ENCODE measurements at places on chromosomes 5 and 9. TPM values are rescaled to one million over a fixed set of nuclear protein-coding genes. Genes with fewer than 3 reads are reported as not detected.

The ECSCR gene
- not detected for total RNA-seq

The PRUNE2 gene
- total RNA-seq = 0.44 TPM

The SIT1 gene
- 93.0 TPM for total RNA-seq

The TNFSF15 gene
- 0.09 TPM for total RNA-seq

DNA sequence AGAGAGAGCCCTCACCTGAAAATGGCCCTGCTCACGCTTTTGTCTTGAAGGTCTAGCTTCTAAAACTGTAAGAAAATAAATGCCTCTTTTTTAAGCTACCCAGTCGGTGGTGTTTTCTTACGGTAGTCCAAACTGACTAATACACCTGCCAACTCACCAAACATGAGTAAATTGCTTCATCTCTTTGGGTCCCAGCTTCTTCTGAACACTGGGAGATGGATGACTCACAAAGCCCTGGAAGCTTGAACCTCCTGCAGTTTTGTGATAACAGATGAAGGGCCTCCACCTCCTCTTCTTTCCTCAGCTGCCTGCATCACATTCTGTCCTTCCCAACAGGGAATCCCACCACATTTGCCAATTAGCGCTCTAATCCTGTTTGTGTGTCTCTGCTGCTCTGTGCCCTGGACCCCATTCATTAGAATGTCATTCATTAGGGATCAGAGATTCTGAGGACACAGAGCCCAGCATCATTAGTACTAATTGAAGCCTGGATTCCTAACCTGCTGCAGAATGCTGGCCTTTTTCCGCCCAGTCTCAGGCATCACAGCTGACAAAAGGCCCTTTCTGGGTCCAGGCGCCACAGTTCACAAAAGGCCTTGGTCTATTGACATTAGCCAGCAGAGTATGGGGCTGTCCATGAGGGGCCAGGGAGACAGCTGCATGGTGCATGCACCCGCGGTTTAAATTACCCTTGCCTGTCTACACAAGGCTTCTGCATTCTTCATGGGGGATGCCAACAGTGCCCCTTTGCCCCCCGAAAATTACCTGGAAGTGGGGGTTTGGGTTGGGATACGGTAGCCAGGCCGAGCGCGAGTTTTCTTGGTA lies 349.3 kb downstream of the SEMA5A start:
- no peak for DNase-seq

DNA sequence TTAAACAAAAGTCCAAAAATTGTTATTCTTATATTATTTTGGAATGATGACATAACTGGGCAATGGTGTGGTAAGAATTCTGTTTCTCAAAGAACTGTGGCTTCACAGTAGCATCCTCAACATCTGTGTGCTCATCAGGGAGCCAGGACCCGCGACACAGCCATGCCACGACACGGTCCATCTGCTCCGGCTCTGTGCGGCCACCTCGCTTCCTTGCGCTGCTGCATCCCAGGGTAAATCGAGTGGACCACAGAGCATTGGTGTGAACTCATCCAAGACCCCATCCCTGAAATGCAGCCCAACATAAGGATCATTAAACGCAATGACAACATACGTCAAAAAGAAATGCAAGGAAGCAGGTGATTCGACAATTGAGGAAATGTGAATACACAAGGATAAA lies 15.3 kb downstream of the WHRN start:
- no peak for DNase-seq

DNA sequence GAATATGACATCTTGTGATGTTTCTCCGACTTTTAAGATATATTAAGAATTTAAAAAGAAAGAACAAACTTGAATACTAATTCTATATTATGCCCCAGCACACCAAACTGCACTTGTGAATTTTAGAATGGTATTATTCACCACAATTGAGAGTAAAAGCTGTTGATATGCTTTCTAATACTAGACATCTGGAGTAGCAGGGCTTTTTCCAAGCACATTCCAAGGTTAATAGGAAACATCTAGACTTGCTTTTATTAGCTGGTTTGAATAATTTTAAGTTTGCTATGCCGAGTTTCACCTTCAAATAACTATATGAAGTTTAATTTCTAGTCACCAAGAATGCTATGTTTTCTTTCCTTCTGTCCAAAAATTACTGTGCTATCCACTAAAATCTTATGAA lies 13.5 kb downstream of the NREP start:
- DNase-seq = no peak

GRCh38 chr5:35832762-35833161 lies 23.9 kb upstream of the IL7R start:
- no peak for DNase-seq

- DNase-seq = no peak
Observed at GRCh38 chr5:34584165-34584564, 72.0 kb upstream of the RAI14 start.

- no peak for DNase-seq
Observed at GRCh38 chr5:14699807-14700400, 35.4 kb downstream of the OTULIN start.

DNA sequence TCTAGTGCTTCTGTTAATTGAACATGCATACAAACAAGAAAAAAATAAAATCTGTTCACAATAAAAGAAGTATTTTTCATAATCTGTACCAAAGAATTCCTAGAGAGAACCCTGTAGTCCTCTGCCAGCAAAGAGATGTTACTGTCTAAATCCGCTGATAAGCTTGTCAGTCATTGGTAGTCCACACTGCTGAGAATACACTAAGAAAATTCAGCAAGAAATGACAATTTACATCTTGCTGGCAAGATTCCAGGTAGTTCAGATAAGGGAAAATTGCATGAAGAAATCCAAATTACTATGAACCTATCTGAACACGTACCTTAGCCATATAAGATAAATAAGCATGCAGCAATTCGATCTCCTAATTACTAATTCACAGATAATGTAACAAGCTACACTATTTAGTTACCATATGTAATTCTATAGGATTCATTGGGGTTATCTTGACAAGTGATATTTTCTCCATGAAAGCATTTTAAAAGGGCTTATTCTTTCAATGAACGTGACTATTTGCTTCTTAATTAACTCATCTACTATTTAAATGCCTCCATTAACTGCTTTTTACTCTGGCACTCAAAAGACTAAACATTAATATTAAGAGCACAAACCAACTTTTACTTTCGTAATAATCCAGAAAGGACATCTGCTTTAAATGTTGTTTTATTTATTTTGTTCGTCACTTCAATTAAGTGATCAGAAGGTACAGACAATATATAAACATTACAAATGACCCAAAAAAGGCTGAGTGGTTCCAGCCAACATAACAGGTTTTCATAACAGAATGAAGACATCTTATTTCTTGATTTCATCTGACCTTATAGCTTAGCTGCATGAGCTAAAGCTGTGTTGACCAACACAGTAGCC lies 9.7 kb downstream of the MPDZ start:
- DNase-seq = no peak

DNA sequence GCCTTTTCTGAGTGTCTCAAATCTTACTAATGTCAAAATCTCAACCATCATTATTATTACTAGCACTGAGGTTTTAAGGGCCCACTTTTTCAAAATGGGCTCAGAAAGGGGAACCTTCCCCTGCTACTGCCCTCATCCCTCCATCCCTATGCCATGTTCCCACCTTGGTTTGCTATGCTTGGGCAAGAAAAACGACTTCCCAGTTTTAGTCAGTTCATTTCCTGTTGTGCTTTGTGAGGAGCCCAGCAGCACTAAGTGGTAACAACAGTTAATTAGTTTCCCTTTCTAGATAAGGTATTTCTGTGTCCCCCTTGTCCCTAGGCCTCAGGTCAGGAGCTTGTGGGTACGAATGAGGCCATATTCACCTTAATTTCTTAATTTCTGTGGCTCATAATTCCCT lies 595.2 kb downstream of the RAB3C start:
- no peak for DNase-seq

GRCh38 chr5:83590966-83591365 lies 119.4 kb downstream of the VCAN start:
- no peak for DNase-seq

DNA sequence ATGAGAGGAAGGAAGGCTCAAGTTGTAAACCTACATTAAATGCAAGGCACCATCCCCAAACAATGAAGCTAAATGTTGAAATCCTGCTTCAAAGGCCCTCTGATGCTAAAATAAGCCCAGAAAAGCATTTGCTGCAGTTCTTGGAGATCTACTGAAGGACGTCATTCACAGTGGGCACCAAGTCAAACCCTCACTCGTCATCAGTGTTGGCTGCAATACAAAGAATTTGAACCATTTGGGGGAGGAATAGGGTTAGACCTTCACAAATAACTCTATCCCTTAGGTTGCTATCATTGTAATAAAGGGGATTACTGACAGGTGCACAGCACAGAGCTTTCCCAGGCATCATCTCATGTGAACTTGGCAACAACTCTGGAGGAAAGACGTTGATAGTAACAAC lies 9.3 kb upstream of the MEGF9 start:
- DNase-seq = no peak
